H1 (cell line): ENCODE measurements at places on chromosomes 2 and 18.

DNA sequence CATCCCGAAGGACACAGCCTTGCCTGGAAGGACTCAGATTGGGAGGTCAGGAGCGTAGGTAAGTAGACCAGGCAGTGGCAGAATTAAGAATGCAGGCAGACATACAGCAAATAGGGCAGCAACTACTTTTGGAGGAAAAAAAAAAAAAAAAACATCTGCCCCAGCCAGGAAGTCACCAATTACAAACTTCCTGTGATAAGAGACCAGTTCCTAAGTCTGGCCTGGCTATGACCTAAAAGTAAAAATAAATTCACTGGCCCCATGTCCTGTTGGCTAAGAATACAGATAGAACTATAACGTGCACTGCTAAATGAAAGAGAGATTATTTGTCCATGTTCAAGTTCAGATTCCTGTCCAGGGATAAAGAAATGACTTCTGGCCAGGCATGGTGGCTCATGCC is 45.2 kb upstream of the NOSTRIN start:
- no peak for DNase-seq
- no peaks in the 10 kb centered on the region for H3K27me3 ChIP-seq
- H3K36me3 ChIP-seq: no peaks in the 10 kb centered on the region
- H3K4me1 ChIP-seq: no peaks in the 10 kb centered on the region

GRCh38 chr2:195322324-195322723 is 334.7 kb upstream of the SLC39A10 start:
- no peaks in the 10 kb centered on the region for H3K4me1 ChIP-seq
- H3K27ac ChIP-seq: no peak overlapping the region
- H3K27me3 ChIP-seq: no peaks in the 10 kb centered on the region
- no peak overlapping the region for H3K4me3 ChIP-seq
- no peaks in the 10 kb centered on the region for H3K36me3 ChIP-seq

- no peaks in the 10 kb centered on the region for H3K4me1 ChIP-seq
- peaks cover 97% of the 10 kb centered on the region for H3K36me3 ChIP-seq
- no peaks in the 10 kb centered on the region for H3K27me3 ChIP-seq
- DNase-seq: no peak
Observed at GRCh38 chr2:189466656-189467055, 25.4 kb downstream of the WDR75 start.

DNA sequence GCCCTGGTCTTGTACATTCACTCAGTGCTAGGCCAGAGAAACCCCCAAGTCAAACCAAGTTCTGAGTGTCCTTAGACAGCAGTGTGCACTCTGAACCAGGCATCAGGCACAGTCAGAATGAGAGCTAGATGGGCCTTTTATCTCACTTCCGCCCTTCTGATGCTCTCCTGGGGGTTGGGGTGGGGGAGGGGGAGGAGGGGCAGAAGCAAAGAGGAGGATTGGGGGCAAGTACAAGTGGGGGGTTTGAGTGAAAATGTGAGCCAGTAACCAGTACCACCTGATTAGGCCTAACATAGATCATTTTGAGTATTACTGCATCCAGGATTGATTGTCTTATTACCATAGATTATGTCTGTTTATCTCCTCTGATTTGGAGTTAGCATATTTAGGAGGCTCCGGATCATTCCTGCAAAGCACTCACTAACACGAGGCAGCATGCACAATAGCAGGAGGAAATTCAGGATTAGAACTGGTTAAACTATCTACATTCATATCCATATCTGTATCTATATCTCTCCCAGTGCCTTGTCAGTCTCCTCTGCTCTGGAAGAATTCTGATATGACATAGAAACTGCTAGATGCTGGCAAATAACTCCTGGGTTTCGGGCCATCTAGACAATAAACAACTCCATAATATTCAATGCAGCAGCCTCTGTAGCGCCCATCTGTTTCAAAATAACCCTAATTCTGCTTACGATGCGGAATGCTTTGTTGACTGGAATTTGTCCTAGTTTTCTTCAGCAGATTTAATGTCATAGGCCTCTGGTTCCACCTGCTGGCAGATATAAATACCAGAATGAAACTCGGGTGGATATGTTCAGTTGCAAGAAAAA is 149.1 kb downstream of the RHBDD1 start:
- H3K27me3 ChIP-seq: no peaks in the 10 kb centered on the region
- peaks cover 9% of the 10 kb centered on the region for H3K4me1 ChIP-seq
- H3K36me3 ChIP-seq: no peaks in the 10 kb centered on the region
- DNase-seq: no peak
- H3K4me3 ChIP-seq: no peak overlapping the region

DNA sequence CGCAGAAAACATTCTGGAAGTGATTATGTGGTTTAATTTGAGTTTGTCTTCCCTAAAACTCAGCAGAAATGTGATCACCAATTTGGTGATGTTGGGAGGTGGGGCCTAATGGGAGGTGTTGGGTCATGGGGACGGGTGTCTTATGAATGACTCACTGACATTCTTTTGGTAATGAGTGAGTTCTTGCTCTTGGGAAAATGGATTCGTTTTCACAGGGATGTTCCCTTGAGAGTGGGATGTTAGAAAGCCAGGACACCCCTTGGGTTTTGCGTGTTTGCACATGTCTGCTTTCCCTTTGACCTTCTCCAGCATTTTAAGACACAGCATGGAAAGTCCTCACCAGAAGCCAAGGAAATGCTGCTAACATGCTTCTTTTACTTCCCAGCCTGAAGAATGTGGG is 321.5 kb upstream of the NT5C1B start:
- no peak overlapping the region for H3K4me3 ChIP-seq
- DNase-seq: no peak
- H3K4me1 ChIP-seq: no peaks in the 10 kb centered on the region
- no peaks in the 10 kb centered on the region for H3K27me3 ChIP-seq

GRCh38 chr18:23049698-23050373 is 85.4 kb upstream of the CABLES1 start:
- DNase-seq: no peak
- H3K4me1 ChIP-seq: no peaks in the 10 kb centered on the region; the same call in 1 of the 2 replicates
- no peaks in the 10 kb centered on the region for H3K36me3 ChIP-seq
- no peak overlapping the region for H3K4me3 ChIP-seq

- H3K36me3 ChIP-seq: no peaks in the 10 kb centered on the region
- H3K27me3 ChIP-seq: peaks cover 25% of the 10 kb centered on the region
- no peak overlapping the region for H3K4me3 ChIP-seq
- DNase-seq: no peak
- H3K4me1 ChIP-seq: peaks cover 10% of the 10 kb centered on the region
- H3K27ac ChIP-seq: no peak overlapping the region
Observed at GRCh38 chr2:237863689-237864443, 4.4 kb downstream of the RAMP1 start.

DNA sequence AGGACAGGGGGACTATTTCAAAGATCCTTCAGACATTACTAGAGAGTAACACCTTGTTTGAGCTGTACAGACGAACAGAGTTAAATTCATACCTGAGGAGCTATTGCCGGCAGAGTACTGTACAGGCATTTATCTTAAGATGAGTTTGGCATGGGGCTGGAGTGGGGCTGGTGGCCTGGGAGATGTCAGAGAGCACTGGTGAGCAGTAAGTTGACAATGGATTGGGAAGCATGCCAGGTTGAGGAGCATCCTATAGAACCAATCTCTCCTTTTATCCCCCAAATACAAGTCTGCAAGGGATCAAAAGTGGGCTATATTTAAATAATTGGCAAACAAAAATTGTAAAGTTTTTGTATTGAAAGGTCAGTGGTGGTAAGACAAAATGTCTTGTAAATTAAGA is 58.6 kb downstream of the ADCYAP1 start:
- H3K27me3 ChIP-seq: no peaks in the 10 kb centered on the region
- H3K36me3 ChIP-seq: no peaks in the 10 kb centered on the region
- H3K4me3 ChIP-seq: no peak overlapping the region
- peaks cover 2% of the 10 kb centered on the region for H3K4me1 ChIP-seq
- H3K27ac ChIP-seq: no peak overlapping the region

GRCh38 chr2:191312662-191313061 is 67.5 kb downstream of the MYO1B start:
- H3K27me3 ChIP-seq: no peaks in the 10 kb centered on the region
- H3K4me1 ChIP-seq: 0 out of 2 replicates have a peak, but pooled peaks cover 3% of the 10 kb centered on the region
- no peak overlapping the region for H3K27ac ChIP-seq
- DNase-seq: no peak
- no peaks in the 10 kb centered on the region for H3K36me3 ChIP-seq

DNA sequence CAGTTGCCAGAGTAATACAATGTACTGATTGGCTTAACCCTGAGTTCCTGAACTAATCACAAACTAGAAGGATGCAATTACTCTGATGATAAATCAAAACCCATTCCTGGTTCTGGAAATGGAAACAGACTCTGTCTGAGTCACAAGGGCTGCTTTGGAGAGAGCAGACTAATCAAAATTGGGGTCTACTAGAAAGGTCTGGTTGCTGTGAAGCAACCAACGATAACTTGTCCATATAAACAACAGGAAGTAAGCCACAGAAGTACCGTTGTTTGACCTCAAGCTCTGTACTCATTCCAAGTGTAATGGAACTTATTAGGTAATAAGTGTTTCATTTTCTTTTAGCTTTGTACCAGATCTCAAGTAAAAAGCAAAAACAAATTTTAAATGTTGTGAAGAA is 49.7 kb downstream of the RASGRP3 start:
- no peaks in the 10 kb centered on the region for H3K27me3 ChIP-seq
- DNase-seq: no peak
- H3K4me1 ChIP-seq: no peaks in the 10 kb centered on the region
- no peak overlapping the region for H3K4me3 ChIP-seq

DNA sequence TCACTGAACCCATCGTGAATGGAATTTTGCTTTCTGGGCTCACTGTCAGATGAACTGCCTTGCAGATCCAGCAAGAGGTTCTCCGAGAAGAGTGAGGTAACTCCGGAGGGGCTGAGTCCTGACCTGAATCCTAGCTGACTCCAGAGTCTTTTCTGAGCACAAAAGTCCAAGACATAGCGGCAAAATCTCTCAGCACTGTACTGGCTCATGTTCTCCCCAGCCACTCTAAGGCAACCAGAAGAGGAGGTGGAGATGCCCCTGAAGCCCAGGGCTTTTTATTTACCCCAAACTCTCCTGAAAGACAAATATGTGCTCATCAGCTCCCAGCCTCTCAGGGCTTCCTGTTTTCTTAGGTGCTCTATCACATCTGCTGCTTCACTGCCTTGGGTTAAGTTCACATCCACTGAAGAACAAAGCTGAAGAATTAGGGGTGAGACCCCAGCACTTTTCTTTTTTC is 221.8 kb downstream of the MREG start:
- H3K36me3 ChIP-seq: no peaks in the 10 kb centered on the region
- H3K27ac ChIP-seq: no peak overlapping the region
- no peak for DNase-seq
- no peak overlapping the region for H3K4me3 ChIP-seq
- H3K4me1 ChIP-seq: no peaks in the 10 kb centered on the region; the same call in 1 of the 2 replicates
- no peaks in the 10 kb centered on the region for H3K27me3 ChIP-seq

DNA sequence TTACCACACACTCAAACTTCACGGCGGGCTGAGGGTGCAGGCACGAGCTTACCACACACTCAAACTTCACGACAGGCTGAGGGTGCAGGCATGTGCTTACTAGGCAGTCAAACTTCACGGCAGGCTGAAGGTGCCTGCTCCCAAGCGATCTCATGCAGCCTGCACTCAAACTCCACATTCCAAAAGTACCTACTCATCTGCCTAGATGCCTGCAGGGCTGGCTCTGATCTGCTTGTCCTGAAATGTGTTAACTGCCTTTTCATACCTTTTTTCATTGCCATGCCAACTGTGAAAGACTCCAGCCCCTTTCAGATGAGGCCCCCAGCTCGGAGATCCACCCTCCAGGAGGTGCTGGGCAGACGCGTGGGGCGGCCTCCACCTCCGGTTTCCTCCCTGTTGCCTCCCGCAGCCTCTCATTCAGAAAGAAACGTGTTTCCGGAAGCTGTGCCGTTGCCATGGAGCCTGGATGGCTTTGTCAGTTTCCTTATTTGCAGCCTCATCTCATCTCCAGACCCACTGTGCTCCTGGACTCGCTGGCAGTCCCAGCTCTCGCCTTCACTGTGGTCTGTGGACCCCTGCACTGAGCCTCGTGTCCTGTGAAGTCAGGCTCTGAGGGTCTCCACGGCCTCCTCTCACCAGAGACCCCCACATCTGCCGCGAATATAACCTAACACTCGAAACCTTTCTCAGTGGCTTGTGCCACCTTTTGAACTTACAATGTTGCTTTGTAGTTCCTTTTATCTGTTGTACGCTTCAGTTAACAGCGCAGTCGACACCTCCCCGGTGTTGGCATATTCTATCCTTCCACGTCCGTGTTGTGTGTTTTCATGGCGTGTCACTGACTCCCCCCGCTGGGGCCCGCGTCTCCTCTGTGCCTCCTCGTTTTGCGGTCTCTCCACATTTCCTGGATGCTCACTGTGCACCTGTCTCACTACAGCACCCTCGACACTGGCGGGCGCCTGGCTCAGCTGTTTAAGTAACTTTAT is 106.1 kb upstream of the ALKAL2 start:
- H3K27ac ChIP-seq: no peak overlapping the region
- no peaks in the 10 kb centered on the region for H3K27me3 ChIP-seq
- H3K4me1 ChIP-seq: no peaks in the 10 kb centered on the region; the same call in 1 of the 2 replicates
- H3K36me3 ChIP-seq: no peaks in the 10 kb centered on the region

- H3K27me3 ChIP-seq: no peaks in the 10 kb centered on the region; the same call in 1 of the 2 replicates
- peaks cover 7% of the 10 kb centered on the region for H3K4me1 ChIP-seq
Observed at GRCh38 chr2:234550511-234551107, 53.7 kb upstream of the ARL4C start.

GRCh38 chr2:207341112-207341750 is 175.5 kb upstream of the KLF7 start:
- H3K36me3 ChIP-seq: no peaks in the 10 kb centered on the region
- no peaks in the 10 kb centered on the region for H3K27me3 ChIP-seq
- H3K4me3 ChIP-seq: no peak overlapping the region
- DNase-seq: no peak

GRCh38 chr2:181122601-181123000 is 142.2 kb downstream of the UBE2E3 start:
- no peak overlapping the region for H3K4me3 ChIP-seq
- H3K27me3 ChIP-seq: no peaks in the 10 kb centered on the region
- H3K27ac ChIP-seq: no peak overlapping the region
- DNase-seq: no peak
- no peaks in the 10 kb centered on the region for H3K36me3 ChIP-seq

- no peaks in the 10 kb centered on the region for H3K27me3 ChIP-seq
- H3K27ac ChIP-seq: no peak overlapping the region
- H3K4me1 ChIP-seq: no peaks in the 10 kb centered on the region
- no peaks in the 10 kb centered on the region for H3K36me3 ChIP-seq
- DNase-seq: no peak
Observed at GRCh38 chr2:121253021-121253673, 31.9 kb downstream of the TFCP2L1 start.

DNA sequence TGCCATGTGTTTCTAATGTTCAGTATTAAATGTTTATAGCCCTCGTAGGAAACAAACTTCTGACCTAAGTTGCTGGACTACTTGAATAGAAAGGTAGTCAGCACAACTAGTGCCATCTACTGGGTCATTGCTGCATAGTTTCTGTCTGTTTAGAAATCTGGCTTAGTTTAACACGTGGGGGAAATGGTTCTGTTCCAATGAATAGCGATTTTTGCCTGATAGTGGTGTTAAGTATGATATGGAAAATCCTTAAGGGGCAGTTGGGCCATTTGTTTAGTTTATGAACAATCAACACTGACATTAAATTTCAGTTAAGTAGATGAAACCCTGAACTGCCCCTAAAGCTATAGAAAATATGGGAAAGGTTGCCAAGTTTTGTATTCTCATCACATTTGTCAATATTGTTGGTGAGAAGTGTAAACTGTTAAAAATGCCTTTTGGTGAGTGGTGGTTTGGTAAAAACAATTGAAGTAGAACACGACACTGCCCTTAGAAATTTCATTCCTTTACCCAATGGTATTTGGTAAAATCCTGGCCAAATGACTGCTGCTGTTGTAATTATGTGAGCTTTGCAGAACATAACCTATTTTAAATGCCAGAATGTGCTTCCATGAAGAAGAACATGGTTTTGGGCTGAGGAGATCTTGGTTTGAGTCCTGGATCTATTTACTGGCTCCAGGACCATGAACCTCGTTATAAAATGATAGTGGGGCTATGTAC is 13.2 kb downstream of the NABP1 start:
- no peak for DNase-seq
- no peak overlapping the region for H3K4me3 ChIP-seq
- H3K4me1 ChIP-seq: no peaks in the 10 kb centered on the region
- H3K27me3 ChIP-seq: no peaks in the 10 kb centered on the region
- H3K36me3 ChIP-seq: no peaks in the 10 kb centered on the region
